Activated naive CD4-positive, alpha-beta T cell treated with anti-CD3 and anti-CD28 coated beads, Interleukin-2, amount 50 U/mL, for 72 hours (primary cell): ENCODE measurements at places on chromosomes 1 and 21.

- no peak for DNase-seq
Observed at GRCh38 chr1:44684525-44684924, 10.0 kb downstream of the ARMH1 start.

- no peak for DNase-seq
Observed at GRCh38 chr1:61585714-61586113, 139.2 kb downstream of the TM2D1 start.

- DNase-seq = no peak
Observed at GRCh38 chr1:234941321-234942011, 187.2 kb downstream of the TOMM20 start.

DNA sequence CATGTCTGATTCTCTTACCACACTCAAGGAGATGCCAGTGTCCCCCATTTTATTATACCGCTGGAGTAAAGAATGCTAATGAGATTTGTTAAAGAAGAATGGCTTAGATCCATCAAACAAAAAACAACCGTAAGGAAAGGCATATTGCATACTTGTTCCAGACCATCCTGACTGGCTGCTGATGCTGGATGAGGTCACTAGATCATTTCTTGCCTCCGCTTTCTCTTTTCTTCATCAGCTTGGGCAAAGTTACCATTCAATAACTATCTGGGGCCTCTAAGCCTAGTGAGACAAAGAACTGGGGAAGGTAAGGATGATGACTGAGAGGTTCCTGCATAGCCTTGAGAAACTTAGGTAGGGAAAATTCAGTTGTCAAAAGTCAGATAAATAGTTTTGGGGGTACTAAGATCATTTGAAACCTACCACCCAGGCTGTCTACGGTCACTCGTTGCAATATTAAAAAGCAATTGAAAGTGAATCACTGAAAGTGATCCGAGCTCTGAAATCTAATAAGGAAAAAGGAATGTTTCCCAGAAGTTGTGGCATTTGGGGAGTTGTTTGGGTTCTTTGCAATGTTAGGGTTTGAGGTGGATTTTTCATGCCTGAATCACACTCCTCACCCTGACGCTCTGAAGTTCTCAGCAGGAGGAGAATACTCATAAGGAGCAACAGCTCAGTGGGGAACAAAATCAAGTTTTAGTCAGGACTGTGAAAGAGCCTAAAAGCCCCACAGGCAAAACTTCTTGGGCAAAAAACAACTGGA lies 176.8 kb downstream of the HHIPL2 start:
- no peak for DNase-seq

DNA sequence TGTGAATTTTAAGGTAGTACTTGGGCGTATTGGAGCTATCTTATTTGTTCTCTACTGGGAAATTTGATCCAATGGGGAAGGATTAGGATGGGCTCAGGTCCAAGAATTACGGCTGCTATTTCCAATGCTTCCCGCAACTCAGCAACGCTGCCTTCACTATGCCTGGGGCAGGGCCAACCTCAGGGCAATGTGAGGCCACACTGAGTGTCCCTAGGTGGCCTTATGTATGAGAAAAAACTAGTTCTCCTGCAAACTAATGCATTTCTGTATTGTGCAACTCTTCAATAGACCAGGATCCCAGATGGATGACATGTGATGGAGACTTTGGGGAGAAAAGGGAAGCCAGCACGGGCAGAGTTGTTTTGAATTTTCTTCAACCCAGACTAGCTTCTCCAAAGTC lies 168.1 kb downstream of the DUSP10 start:
- DNase-seq = no peak

DNA sequence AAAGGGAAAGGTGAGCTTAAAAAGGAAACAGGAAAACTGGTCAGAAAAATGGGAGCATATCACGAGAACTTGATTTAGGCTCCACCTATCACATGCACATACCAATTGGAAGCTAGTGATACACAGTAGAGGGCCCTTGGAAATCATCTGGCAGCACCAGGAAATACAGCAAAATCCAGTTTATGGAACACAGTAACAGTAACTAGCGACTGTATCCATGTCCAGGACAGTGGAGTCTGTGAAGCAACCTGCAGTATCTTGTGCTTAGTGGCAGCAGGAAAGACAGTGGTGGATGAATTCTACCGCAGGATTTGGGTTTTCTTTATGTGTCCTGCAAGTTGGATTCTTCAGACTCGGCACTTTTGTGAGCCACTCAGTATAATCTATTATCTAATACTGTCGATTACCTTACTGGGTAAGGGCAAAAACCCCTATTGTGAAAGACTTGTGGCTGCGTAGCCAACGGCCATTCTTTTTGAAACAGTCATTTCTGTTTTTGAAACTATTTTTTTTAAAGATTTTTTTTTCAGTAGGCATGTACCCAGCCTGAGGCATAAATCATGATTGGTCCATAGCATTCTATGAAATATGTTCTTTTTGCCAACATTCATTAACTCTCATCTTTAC lies 1.6 kb upstream of the KDM4A start:
- no peak for DNase-seq

- no peak for DNase-seq
Observed at GRCh38 chr21:28132713-28133112, 860.0 kb downstream of the LTN1 start.

- no peak for DNase-seq
Observed at GRCh38 chr1:228494391-228494790, 7.2 kb downstream of the RNF187 start.

DNA sequence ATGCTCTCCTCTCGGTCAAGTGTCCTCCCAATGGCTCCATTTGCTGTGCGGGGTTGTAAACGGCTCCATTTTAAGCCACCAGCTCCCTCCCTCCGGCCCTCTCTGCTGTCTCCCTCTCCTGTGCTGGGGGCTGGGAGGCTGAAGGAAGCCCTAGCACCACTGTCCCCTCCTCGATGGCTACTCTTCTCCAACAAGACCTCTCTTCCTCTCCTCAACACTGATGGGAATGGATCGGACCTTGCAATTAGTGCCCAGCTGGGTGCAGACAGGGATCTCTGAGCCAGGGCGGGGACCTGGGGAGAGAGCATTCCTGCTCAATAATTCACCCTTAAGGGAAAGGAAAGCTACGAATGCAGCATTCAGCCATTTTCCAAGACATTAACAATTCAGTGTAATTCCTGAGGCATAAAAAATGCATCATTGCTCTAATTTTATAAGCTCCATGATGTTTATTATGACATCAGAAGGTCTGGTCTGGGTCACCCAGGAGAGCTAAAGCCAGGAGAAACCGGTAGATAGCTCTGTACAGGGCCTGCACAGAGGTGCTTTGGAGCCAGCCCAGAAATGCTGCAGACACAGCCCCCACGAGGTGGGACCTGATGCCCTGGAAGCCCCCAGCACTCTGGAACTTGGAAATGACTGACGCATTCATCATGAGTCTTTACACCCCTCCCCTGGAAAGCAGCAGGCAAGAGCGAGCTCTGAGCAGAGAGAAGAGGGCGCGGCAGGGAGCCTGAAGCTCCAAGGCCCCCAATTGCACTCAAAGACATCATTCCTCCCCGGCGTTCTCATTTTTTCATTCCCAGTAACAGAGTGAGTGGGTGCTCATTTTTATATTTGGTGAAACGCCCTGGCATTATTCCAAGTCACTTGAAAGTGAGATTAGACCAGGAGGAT lies 76.2 kb upstream of the VAMP3 start:
- no peak for DNase-seq

- DNase-seq = no peak
Observed at GRCh38 chr1:27529704-27530018, 39.7 kb upstream of the WASF2 start.

DNA sequence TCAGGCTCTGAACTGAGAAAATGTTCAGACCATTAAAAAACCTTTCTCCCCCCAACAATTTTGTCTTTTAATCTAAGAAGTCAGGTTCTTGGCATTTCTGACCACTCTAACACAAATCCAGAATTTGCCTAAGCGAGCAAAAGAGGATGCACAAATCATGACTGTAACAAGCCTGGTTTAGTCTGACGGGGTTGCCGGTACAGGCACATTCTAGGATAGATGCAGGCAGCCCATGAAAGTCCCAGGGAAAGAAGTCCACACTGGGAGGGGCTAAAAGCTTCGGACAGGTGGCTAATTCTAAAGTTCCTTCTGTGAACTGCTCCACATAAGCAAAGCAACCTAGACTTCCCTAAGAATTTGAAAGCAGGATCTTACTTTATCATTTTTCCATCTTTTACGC lies 48.0 kb upstream of the KCNE1 start:
- no peak for DNase-seq

DNA sequence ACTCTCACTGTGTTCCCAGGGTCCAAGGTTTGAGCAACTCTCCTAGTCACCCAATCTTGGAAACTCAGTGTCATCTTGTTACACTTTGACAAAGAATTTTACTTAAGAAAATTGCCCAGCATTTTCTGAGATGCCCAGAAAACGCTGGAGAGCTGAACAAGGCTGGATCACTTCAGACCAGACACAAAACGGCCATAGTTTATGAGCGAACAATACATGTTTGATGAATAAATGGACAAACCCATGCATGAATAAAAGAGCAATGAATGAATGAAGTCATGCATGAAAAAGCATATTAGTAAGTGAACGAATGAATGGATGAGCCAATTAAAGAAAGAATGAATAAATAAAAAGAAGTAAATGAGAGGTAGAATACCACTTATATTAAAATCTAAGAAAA lies 103.8 kb downstream of the MATN1 start:
- no peak for DNase-seq

- DNase-seq = no peak
Observed at GRCh38 chr1:5779608-5780323, 212.5 kb downstream of the NPHP4 start.

DNA sequence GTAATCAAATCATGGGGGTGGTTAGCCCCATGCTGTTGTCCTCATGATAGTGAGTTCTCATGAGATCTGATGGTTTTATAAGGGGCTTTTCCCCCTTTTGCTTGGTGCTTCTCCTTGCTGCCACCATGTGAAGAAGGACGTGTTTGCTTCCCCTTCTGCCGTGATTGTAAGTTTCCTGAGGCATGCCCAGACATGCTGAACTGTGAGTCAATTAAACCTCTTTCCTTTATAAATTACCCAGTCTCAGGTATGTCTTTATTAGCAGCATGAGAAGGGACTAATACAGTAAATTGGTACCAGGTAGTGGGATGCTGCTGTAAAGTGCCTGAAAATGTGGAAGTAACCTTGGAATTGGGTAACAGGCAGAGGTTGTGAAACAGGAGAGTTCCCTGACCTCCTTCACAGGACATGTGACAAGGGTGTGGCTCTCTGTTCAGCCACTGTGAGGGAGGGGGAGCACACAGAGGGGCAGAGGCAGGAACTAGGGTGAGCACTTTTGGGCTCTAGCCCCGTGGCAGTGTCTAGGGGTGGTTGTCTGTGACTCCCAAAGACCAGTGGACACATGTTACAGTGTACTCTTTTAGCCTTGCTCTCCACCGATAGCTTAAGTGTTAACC lies 105.3 kb downstream of the BACH1 start:
- DNase-seq = no peak

- no peak for DNase-seq
Observed at GRCh38 chr1:230957580-230957989, 21.1 kb downstream of the TTC13 start.

DNA sequence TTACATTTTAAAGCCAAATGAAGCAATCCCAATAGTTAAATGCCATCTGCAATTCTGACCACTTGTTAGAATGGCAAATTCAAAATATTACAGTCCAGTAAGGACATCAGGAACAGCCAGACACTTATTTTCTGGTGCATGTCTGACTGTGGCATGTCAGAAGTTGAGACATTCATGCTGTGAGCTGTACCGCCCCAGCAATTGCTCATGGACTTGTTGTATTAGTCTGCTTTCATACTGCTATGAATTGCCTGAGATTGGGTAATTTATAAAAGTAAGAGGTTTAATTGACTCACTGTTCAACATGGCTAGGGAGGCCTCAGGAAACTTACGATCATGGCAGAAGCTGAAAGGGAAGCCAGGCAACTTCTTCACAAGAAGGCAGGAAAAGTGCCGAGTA lies 19.1 kb downstream of the DDAH1 start:
- no peak for DNase-seq

GRCh38 chr21:27639286-27639685 lies 672.4 kb upstream of the ADAMTS5 start:
- DNase-seq = no peak

DNA sequence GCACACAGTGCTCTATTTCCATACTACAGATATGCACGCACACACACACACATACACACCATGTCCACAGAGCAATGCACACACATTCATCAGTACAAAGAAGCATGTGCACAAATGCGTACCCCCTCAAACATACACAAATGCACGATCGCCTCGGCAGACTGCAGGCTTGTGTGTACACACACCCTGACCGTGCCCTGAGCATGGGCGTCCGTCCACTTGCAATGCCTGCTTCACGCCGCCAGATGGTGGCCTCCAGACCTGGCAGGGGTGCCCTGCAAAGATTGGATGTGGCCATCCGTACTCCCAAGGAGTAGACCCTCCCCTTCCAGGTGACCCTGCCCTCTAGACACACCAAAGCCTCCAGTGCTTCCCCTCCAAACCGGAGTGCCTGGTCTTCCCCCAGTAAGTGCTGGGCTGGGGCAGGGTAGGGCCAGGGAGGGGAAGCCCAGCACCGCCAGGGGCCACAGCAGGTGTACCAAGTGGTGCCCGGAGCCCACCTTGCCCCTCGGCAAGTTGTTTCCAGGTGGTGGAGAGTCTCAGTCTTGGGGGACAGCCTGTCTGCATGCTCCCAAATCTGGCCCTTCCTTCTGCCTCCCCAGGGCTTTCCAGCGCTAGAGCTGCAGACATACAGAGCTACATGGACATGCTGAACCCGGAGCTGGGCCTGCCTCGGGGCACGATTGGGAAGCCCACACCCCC lies 20.6 kb downstream of the ESPN start:
- peak; percentile 53 for DNase-seq

GRCh38 chr1:224262373-224263054 lies 67.5 kb downstream of the NVL start:
- no peak for DNase-seq
